ENCODE measurements at places on chromosomes 12 and 14. TPM values are rescaled to one million over a fixed set of nuclear protein-coding genes. Genes with fewer than 3 reads are reported as not detected.

TMCC3 gene
- 9.0 TPM for total RNA-seq

OR6C2 gene
- total RNA-seq, result not detected

PCNX4 gene
- total RNA-seq, result 98.6 TPM

HCFC2 gene
- 62.4 TPM for total RNA-seq

CATSPERB gene
- total RNA-seq, result 4.1 TPM

PAX9 gene
- total RNA-seq, result not detected

DNA sequence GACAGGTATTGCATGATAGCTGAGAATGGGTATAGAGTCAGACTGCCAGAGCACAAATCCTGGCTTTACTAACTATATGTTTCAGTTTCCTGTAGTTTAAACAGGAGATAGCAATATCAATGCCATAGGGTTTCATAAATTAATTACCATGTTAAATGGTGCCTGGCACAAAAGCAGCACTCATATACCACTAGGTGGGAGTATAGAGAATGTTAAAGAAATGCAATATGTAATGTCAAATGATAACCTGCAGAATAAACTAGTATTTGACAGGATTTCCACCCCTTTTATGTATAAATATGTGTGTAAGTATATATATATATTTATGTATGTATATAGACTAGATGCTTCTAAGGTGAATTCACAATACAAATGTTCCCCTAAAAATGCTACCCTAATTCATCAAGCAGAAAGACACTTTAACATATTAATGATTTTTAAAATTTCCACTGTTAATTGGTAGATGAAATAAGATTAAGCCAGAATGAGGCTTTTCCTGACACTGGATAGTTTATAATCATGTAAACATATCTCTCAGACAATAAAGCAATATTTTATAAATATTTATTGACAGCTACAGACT, 8.6 kb downstream of the WDR89 start:
- DNase-seq, result no peak

- no peak for DNase-seq
Measured at GRCh38 chr14:89743828-89744227, 210.7 kb downstream of the EFCAB11 start.

GRCh38 chr12:77122236-77122635, 56.9 kb upstream of the E2F7 start:
- no peak for DNase-seq

DNA sequence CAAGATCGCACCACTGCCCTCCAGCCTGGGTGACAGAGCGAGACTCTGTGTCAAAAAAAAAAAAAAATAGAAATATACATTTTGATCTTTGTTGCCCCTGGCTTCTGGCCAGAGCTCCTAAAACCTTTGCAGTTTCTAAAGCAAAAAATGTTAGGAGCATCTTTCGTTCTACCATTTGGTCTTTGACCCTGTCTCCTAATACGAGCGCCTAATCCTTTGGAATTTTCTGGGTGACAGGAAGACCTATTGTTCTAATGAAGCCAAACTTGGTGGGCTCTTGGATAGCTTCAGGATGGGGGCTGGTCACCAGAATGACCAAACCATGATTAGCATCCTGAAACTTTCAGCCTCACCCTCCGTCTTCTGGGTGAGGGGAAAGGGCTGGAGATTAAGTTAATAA, 32.3 kb upstream of the CLIP1 start:
- no peak for DNase-seq

DNA sequence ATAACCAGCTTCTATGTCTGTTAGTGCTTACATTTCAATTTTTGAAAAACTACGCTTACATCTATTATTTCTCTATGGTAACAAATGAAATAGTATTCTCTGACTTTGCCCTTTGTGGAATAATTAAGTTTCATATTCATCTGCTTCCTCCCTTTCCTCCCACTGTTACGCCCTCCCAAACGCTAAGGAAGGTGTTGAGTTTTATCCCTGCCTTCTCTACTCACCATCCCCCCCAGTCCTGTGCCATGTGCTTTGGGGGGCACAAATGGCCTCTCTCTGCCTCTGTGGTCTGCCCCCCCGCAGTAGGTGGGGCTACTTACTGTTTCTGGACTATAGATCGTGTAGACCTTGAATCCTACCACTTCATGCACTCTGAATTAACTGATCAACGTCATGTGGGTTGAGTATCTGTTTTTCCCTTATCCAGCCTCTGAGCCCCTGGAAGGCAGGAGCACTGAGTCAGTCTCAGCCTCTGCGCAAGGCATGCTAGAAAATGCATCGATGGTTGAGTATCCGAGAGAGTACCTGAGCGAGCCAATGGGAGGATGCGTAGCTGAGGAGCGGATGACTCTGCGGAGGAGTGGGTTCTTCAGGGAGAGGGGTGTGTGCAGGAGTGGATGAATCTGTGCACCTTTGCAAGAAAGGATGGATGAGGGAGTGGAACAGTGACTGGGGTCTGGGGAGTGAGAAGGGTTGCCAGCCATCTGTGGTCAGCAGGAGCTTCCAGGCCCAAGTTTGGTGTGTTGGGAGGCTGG, 114.5 kb upstream of the RTL1 start:
- DNase-seq, result no peak

- DNase-seq, result no peak
Measured at GRCh38 chr12:40152783-40153383, 47.0 kb upstream of the SLC2A13 start.

- DNase-seq, result no peak
Measured at GRCh38 chr12:22729957-22730443, 105.0 kb downstream of the ETNK1 start.

DNA sequence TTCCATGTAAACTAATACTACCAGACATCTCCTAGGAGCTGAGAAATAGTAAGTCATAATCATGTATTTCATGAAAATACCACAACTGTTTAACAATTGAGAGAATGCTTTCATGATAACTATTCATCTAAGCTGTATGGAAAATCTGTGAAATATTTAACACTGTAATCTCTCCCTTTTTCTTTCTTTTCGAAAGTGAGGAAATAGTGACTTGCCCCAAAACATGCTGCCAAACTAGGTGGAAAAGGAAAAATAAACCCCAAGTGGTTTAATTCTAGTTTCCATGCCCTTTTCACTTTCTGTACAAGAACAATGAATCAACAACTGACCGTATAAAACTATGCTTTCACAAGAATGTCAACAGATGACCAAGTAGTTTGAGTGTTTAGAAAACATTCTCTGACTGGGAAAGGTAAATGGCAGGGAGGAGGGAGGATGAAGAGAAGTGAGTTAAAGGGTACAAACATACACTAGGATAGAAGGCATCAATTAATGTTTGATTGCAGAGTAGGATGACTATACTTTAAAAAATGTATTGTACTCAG, 147.5 kb upstream of the AVPR1A start:
- no peak for DNase-seq

GRCh38 chr12:90589956-90590355, 365.0 kb downstream of the CCER1 start:
- no peak for DNase-seq

DNA sequence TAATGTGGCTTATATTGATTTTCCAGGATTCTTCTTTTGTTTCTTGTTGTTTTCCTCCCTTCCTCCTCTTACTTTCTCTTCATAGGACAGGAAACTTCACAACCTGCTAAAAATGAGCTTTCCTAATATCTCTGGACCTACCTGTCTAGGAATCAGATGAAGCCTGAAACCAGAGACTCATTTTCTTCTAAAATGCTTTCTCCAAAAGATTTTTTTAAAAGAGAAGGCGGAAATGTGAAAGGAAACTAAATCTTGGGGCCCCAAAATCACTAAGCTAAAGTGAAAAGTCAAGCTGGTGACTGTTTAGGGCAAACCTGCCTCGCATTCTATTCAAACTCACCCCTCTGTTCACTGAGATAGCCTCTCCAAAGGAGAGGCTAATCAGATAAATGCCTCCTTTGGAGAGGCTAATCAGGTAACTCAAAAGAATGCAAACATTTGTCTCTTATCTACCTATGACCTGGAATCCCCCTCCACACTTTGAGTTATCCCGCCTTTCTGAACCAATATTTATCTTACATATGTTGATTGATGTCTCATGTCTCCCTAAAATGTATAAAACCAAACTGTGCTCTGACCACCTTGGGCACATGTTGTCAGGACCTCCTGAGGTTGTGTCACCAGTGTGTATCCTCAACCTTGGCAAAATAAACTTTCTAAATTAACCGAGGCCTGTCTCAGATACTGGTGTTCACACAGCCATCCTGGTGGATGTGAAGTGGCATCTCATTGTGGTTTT, 72.7 kb upstream of the HECTD1 start:
- DNase-seq, result no peak
